ENCODE measurements at places on chromosomes 6 and 20.

- no peak for DNase-seq
Observed at GRCh38 chr6:288866-289265, 3.4 kb upstream of the DUSP22 start.

GRCh38 chr6:12548526-12548925 lies 168.0 kb upstream of the PHACTR1 start:
- DNase-seq, result no peak

DNA sequence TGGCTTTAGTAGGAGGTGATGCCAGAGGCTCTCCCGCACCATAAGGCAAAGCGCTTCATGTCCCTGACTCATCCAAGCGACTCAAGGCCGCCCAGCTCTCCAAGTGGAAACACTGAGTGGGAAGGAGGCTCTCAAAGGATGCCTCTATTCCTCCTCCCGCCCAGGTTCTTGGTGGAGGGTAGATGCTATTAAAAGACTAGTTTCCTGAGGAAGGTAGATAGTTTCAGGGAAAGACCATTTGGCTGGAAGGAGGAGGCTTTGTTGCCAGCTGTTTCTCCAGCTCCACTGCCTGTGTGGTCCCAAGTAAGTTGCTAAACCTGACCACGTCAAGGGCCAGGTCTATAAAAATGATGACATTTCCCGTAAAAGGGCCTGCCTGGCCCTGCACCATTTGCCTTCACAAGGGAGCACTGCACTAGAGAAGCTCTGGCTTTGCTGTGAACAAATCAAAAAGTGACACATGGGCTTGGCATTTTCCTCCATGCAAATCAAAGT lies 48.2 kb downstream of the GMDS start:
- no peak for DNase-seq

- DNase-seq, result no peak
Observed at GRCh38 chr6:11233673-11234573, 1.5 kb upstream of the NEDD9 start.

- DNase-seq, result no peak
Observed at GRCh38 chr20:6295127-6295866, 172.5 kb upstream of the FERMT1 start.

DNA sequence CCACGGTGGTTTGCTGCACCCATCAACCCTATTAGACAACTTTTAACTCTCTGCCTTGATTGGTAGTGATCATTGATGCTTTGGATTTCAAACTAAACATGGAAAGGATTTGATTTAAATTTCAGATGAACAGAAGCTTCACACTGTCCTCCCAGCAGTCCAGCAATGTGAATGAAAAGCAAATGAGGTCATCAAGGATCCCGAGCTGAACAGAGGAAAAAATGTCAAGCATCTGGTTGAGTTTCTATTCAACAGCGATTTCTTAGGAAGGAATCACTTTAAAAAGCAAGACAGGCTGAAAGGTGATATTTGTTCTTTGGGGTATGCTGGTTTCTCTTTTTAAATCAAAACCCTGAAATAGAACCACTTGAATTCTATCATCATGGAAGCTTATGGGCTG lies 10.6 kb upstream of the SAMD3 start:
- DNase-seq, result no peak

DNA sequence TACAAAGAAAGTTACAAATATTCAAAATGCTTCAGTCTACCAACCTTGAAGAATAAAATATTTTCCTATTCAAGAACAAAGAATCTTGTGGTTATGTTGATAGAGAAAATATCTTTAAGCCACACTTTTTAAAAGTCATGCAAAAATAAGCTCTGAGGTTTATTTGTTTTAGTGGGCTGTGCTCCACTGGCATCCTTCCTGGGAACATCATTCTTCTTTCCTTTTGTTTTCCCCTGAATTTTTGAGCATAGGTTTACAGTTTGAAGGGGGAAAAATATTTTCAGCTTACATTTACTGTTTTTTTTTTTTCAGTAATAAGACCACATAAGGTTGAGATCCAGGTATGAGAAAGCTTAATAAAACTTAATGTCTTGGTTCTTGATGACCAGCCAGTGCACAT lies 72.0 kb upstream of the BACH2 start:
- no peak for DNase-seq

GRCh38 chr6:130063806-130064205 lies 45.4 kb downstream of the L3MBTL3 start:
- DNase-seq, result no peak

- DNase-seq, result no peak
Observed at GRCh38 chr6:26552205-26552604, 14.0 kb downstream of the HMGN4 start.

DNA sequence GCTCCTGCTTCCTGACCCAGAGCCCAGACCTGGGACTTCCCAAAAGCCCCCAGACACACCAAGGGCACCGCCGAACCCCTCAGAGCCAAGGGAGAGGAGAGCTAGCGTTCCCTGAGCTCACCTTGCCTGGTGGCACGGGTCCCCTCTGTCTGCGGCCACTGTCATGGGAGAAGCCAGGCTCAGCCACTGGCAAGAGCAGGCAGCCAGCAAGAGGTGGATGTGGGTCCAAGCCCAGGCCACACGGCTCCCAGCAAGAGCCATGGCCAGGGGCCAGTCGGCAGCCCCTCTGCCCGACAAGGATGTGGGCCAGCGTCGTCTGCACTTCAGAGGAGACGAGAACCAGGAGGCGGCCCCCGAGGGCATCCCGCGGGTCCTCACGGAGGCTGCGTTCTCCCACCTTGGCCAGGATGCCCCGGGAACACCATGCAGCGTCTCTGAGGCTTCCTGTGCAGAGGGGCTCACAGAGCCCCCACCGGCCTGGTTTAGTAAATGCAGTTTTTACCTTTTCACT lies 2.2 kb upstream of the PPDPF start:
- no peak for DNase-seq

DNA sequence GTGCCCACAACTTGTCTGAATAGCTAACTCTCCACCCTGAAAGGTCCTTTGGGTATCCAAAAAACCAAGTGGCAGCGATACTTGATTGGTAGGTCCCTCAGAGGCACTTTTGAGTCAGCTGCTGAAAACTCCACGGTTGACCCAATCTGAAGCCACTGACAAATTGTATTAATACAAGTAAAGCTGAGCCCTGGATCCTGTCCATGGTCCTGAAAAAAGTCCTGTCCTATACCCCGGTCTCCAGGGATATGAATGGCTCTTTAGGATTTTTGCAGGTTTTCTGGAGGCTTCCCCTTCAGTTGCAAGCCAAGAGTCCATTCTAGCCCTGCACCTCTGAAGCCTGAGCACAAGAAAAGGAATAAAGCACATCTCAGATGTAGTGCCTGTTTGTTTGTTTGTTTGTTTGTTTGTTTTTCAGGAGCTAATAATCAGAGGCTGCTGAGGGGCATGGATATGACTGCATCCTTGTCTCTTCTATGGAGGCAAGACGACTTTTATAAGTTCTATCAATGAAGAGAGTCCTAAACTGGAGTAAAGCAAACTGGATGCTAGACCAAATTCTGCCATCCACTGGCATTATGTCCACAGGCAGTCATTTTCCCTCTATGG lies 1.7 kb upstream of the SLC12A5 start:
- DNase-seq, result peak; percentile 31

GRCh38 chr6:148423601-148424270 lies 81.1 kb downstream of the SASH1 start:
- no peak for DNase-seq

GRCh38 chr20:57664476-57664875 lies 44.2 kb upstream of the ZBP1 start:
- DNase-seq, result no peak

- no peak for DNase-seq
Observed at GRCh38 chr6:10395704-10396546, 18.9 kb downstream of the TFAP2A start.

Measured in effector CD4-positive, alpha-beta T cell (primary cell).